CD8-positive, alpha-beta memory T cell (primary cell): ENCODE measurements at places on chromosomes 4 and X. TPM values are rescaled to one million over a fixed set of nuclear protein-coding genes. Genes with fewer than 3 reads are reported as not detected.

DNA sequence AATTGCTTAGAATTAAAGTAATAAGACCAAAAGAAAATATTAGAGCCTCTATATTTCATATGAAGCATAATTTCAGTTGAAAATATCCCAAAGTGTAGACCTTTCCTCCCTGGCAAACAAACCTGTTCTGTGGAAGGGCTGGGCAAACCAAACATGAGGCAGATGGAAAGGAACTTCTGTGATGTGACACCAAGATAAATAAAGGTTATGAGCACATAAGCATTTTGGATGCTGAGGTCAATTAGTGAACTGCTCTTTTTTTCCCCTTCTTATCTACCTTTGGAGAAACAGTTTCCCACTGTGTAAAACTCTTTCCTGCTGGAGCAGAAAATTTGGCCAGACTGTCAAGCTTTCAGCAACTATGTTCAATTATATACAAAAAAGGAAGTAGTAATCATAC is 109.6 kb upstream of the STIM2 start:
- DNase-seq: no peak

NAP1L5 gene
- total RNA-seq: 4.8 TPM

P2RY4 gene
- total RNA-seq: not detected

GRCh38 chrX:73850124-73851013 is 287.4 kb downstream of the CHIC1 start:
- DNase-seq: peak; percentile 17

ZNF674 gene
- total RNA-seq: 2.7 TPM

PNMA3 gene
- 1.1 TPM for total RNA-seq
